ENCODE measurements at places on chromosomes 16 and 17.

DNA sequence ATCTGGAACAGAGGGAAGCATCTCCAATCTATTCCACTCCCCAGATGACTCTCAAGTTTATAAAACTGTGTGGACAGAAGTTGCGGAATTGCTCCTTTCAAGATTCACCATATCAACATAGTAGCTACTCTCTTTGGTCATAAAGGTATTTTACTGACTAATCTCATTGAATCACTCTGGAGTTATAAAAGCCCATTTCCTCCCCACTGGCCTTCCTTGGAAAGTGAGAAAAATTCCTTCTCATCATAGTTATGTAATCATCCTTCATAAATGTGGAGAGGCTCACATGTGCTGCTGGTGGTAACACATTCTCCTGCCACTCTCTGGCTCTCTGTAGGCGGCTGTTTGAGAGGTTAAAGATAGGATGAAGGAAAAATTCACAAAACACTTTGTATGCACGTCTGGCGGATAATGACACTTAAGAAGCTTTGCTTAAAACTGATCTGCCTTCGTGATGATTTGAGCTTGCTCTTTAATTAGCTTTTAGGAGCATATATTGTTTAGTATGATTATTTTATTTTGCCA, 1034.0 kb upstream of the EEF2KMT start:
- no peak for DNase-seq

DNA sequence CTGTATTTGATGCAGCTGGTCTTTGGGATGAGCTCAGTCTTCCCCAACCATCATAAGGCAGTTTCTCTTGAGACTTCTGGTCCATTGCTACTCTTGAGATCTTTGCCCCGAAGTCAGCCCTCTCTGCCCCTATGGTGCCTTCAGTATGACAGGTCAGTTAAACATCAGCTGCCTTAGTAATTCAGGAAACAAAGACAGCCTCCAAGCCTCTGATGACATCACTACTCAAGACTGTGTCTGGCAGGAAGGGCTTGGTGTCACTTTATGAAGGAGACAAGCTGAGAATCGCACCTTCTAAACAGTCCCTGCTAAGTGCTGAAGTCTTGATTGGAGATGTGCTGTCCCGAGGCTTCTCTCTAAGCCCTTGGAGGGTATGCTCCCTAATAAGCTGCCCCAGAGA, 104.9 kb upstream of the TBX2 start:
- no peak for DNase-seq

GRCh38 chr17:69333561-69333960, 6.6 kb upstream of the ABCA5 start:
- no peak for DNase-seq

- DNase-seq = no peak
These were observed 4.4 kb upstream of the DHX40 start for GRCh38 chr17:59561042-59561441.

GRCh38 chr17:11035681-11036080, 197.8 kb upstream of the PIRT start:
- no peak for DNase-seq

DNA sequence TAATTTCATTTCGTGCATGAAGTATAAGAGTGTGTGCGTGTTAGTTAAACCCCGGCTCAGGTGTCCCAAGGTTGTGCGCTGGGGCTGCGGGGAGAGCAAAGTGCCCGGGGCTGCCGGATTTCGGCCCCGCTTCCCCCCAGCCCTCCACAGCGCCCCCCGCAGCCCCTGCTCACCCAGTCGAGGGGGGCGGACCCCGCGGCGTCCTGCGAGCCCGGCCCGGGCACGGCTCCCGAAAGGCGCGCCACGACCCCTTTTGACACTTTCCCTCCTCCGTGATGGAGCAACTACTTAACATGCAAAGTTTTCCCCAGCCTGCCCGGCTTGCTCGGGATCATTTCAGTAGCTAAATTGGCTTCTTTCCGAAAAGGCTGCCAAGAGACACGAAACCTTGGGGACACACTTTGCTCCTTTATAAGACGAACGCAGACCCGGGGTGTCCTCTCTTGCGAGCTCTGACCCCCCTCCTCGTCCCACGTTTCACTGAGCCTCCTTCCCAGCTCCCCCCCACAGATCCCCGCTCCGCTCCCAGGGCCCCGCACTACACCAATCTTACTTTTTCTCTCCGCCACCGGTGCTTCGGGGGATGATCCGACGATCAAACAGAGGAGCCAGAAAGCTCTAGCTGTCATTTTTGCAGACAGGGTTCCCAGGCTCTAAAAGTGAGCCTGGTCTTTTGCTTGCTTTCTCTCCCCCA, 552 bp downstream of the C17orf58 start:
- DNase-seq = no peak

- DNase-seq = no peak
These were observed 12.2 kb upstream of the ZNF267 start for GRCh38 chr16:31861455-31861854.

- DNase-seq = no peak
These were observed 11.2 kb downstream of the COL1A1 start for GRCh38 chr17:50190293-50190602.

DNA sequence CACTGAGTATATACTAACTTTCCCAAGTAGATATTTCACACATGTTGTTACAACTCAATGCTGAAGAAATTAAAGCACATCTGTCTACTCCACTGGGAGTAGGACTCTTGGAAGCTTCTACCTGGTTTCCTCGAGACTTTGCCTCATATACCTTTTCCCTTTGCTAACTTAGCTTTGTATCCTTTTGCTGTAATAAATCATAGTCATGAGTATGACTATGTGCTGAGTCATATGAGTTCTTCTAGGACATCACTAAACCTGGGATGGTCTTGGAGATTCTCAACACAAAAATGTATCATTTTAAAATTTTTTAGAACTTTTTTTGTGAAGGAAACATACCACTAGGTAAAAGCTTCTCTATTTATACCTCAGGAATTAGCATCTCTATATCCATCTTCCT, 39.8 kb downstream of the ABCA5 start:
- no peak for DNase-seq

GRCh38 chr17:66542129-66542966, 239.9 kb downstream of the PRKCA start:
- no peak for DNase-seq

GRCh38 chr17:35167046-35167445, 19.4 kb downstream of the UNC45B start:
- DNase-seq = no peak

GRCh38 chr16:70591615-70592014, 54.7 kb upstream of the IL34 start:
- no peak for DNase-seq

- no peak for DNase-seq
These were observed 65.8 kb upstream of the SMIM36 start for GRCh38 chr17:55576996-55577586.

- no peak for DNase-seq
These were observed 182.7 kb upstream of the ZFHX3 start for GRCh38 chr16:73230651-73231050.

DNA sequence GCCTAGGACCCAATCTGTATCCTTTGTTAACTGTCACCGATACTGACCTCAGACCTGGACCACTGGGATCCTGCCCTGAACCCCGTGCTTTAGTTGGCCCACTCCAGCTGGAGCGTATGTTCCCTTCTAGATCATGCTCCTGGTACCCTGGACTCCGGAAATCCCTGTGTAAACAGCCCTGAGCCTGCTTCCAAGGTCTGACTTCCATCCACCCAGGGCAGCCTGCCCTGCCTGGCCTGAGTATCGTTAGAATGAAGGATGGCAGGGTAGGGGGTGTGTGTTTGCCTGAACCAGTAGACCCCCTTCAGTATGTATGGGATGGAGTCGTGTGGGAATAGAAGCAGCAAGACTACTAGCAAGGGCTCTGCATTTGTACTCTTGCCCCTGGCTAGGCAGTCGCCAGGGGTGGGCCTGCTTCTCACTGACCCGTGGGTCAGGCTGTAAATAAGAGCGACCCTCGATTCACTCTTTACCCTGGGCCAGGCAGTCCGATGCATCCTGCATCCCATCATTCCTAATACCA, 691 bp upstream of the TMEM98 start:
- no peak for DNase-seq

GRCh38 chr17:43556292-43556691, 10.2 kb upstream of the ETV4 start:
- DNase-seq = no peak

DNA sequence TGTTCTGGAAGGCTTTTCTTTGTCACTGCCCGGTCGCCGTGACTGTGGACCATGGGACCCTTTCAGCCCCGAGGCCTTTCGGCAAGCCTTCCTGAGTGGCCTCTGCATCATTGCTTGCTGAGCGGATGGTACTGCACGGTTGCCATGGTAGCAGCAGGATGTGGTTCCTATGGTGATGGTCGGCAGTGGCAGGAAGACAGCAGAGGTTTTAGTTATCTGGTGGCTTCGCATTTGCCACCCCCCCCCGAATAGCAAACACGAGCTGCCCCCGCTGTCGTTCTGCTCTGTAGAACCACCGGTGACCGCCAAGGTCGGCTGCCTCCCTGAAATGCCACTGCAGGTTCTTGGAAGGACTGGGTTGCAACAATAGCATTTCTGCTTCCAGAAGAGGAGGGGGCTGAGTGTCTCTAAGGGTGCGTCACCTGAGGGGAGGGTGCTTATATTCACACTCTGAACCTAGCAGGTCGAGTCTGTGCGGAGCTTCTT, 76.6 kb downstream of the CMIP start:
- DNase-seq = no peak

- DNase-seq = no peak
These were observed 1.1 kb downstream of the C1QBP start for GRCh38 chr17:5437721-5438317.

DNA sequence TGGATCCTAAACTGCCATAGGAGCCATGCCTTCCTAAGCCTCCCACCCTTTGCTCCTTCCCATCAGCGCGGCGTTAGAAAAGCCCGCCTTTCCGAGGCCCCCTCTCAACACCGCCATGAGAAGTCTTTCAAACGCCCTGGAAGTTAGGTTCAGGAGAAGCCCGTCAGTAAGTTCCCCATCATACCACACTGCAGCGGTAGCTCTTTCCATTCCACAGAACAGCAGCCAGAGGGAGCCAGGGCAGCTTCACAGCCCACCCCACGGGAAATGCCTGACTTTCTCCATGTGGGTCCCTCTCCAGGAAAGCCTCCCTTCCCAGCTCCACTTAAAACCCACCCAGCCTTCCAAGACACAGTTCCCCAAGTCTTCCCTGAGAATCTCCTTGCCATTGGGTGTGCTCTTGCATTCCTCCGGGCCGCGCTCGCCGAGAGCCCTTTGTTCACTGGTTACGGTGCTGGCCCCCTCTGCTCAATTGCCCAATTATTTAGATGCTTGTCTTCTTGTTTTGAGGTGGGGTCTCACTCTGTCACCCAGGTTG, 28.7 kb downstream of the KIAA0513 start:
- no peak for DNase-seq

DNA sequence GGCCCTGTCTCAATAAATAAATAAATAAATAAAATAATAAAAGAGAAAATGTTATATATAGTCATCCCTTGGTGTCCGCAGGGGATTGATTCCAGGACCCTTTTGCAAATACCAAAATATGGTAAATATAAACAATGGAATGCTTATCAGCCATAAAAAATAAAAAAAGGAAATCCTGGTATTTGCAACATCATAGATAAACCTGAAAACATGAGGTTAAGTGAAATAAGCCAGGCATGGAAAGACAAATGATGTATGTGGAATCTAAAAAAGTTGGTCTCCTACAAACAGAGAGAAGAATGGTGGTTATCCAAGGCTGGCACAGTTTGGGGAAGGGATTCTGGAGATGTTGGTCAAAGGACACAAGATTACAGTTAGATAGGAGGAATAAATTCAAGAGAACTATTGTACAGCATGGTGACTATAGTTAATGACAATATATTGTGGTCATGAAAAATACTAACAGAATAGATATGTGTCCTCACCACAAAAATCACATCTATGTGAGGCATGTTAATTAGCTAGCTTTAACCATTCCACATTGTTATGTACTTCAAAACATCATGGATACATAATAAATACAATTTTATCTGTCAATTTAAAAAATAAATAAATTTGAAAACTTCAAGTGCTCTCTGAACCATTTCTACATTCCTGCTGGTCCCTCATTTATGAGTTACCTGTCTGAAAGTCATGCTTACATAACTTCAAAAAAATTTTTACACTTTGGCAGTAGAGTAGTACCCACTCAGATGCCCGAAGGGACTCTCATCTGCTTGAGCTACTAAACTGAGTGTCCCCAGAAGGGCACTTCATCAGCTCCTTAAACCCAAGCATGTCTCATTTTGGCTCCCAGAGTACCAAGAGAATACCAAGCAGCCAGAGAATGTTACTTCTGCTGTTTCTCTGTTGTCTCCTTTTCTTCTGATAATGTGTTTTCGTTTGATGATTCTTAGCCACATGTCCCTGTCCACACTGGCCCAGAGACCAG, 26.6 kb downstream of the N4BP1 start:
- no peak for DNase-seq

DNA sequence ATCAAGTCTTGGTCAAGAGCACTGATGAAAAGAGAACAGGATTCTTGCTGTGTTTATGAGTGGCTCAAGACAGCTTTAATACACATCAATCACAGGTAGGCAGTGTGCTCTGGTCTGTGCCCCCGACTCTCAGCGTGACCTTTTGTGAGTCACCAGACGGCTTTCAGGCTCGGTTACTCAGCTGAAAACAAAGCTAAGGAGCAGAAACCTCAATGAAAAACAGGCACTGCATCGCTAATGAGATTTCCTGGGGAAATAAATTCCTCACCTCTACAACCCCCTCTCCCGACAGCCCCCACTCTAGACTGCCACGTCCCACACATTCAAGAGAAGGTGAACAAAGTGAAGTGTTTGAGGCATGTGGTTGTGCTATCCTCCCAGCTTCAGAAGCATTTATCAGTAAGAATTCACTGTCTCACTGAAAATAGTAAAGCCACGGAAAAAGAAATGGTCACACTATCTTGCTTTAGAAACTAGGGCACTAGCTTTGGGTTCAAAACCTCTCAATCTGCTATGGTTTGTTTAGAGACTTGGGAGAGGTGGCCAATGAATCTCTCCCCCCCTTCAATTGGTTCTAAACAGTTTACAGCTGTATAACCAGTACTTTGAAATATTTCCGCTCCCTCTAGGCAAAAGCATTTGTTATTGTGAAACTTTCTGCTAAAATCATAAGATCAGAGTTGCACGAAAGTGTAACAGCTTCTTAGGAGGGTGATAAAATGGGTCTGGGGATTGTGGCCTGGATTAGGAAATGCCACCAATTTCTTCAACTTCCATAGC, 199.5 kb upstream of the PMFBP1 start:
- peak; percentile 1 for DNase-seq

DNA sequence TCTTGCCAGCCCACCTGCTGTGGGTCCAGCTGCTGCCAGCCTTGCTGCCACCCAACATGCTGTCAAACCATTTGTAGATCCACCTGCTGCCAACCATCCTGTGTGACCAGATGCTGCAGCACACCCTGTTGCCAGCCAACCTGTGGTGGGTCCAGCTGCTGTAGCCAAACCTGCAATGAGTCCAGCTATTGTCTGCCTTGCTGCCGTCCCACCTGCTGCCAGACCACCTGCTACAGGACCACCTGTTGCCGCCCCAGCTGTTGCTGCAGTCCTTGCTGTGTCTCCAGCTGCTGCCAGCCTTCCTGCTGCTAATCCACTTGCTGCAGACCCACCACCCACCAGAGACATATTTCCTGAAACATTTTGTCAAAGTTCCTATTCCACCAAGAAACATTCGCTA, 641 bp downstream of the KRTAP9-1 start:
- DNase-seq = peak; percentile 18

Measured in NCI-H2029 (cell line).